ENCODE measurements at places on chromosomes 3 and 15. TPM values are rescaled to one million over a fixed set of nuclear protein-coding genes. Genes with fewer than 3 reads are reported as not detected.

SRGAP3 gene
- 19.8 TPM for total RNA-seq

DNA sequence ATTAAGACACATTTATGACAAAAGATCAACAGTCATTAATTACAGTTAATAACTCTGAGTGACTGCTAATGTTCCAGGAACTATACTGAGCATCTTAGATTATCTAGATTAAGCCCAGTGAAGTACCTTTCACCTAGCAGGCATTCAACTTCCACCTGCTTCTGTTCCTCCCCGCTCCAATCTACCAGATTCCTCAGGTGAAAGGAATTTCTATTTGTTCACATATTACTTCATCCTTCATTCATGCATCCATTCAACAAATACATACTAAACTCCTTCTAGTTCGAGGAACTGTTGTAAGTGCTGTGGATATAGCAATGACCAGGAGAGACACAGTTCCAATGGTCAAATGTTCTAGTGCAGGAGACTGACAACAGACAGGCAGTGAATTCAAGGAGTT lies 139.3 kb downstream of the FILIP1L start:
- no peak for DNase-seq

- DNase-seq: peak; percentile 92
Measured at GRCh38 chr3:114624571-114625181, 330.8 kb downstream of the TIGIT start.

DNA sequence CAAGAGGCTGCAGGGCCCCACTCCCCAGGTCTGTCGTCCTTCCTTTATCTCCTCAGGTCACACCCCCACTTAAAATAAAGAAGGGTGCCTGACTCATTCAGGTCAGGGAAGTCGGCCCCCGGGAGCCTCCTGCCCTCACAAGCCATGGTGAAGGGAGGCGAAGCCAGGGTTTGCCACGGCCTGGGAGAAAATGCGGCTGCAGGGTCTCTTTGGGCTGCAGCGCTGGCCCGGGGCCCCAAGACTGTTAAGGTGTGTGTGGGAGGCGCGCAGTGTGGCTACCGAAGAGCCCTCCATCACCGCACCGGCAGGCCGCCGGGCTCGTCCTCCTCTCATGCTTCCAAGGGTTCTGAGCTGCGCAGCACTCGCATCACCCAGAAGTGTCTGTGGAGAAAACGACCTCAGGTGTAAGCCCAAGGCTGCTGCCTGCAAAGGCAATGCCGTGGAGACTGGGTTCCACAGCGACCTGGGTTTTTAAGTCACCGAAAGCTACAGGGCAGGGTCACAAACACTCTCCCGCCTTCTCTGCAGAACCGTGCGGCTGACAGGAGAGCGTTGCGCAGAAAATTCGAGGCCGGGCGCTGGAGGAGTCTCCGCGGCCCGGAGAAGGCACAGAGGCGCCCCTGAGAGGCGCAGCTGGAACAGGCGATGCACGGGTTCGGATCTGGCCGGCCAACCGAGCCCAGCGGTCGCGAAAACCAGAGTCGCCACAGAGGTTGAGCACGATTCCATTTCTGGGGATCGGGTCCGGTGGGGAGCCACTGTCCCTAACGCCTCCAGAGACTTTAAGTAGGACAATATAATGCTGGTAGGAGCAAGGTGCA lies 8.7 kb downstream of the FOXL2 start:
- DNase-seq: no peak

HAPLN3 gene
- 5.0 TPM for total RNA-seq

DNA sequence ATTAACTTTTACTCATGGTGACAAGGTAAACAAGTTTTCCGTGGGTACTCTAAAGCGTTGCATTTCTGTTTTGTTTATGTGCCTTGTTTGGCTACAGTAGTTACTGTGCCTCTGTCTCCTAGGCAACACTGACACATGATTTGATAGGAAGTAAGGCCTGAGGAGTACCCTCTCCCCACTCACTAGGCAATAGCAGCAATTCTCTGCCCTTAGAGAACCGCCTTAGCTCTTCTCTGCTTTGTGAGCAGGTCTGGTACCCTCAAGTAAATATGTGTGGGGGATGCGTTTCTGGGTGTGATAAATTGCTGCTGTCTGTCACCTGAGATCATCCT lies at the start of gene IL5RA:
Gene IL5RA (minus strand): TSS at position 76 of the 332 bp plus-strand sequence. CDS start 5,390 bp downstream, outside the sequence.
- DNase-seq: no peak

GRCh38 chr3:114404590-114404989 lies 110.8 kb downstream of the TIGIT start:
- no peak for DNase-seq

PLSCR4 gene
- total RNA-seq: 4.4 TPM

DNA sequence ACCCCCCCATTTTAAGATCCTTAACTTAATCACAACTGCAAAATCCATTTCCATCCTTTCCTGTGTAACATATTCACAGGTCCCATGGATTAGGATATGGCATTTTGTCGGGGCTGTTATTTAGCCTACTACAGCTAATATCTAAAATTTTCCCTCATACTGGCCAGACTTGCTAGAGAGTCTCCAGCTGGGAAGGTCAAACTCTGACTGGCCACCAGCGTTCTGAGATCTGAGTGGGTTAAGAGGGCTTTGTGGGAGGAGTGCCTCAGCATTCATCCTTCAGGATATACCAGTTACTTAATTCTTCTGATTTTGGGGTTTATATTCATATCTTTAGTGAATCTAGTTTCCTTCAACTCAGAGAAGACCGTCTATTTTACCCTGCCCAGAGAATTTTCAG lies 17.7 kb downstream of the TM4SF18 start:
- DNase-seq: no peak

- peak; percentile 11 for DNase-seq
Measured at GRCh38 chr15:48865370-48866079, 12.4 kb upstream of the EID1 start.

- no peak for DNase-seq
Measured at GRCh38 chr3:186772281-186772694, 11.1 kb upstream of the EIF4A2 start.

ISLR gene
- not detected for total RNA-seq

GRCh38 chr3:172287937-172288477 lies 160.2 kb downstream of the GHSR start:
- DNase-seq: no peak

DNA sequence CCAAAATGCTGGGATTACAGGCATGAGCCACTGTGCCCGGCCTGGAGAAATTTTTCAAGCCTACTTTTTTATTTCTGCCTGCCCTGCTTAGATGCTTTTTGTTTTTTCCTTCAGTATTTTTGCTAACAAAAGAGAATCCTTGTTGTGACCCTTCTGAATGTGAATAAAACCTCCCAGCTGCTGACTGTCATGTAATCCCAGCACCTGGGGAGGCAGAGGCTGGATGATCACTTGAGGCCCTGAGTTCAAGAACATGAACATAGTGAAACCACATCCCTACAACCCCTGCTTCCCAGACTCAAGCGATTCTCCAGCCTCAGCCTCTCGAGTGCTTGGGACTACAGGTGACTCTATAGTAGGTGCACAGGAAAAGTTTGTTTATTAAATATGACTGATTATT lies 84.9 kb downstream of the SOX2 start:
- DNase-seq: no peak

DNA sequence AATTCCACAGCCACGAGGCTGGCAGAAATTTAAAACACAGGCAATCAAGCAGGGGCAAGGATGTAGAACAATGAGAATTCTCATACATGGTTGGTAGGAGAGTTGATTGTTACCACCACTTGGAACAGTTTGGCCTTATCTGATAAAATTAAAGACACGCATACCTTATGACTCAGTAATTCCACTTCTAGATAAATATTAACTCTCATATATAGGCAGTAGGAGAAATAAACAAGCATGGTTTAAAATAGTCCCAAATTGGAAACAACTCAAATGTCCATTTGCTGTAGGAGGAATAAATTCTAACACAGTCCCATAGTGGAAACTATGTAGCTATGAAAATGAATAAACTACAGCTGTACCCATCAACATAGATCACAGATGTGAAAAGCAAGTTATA lies 42.3 kb upstream of the USP3 start:
- DNase-seq: no peak

KLHL25 gene
- total RNA-seq: 3.1 TPM

HYAL1 gene
- total RNA-seq: 0.42 TPM

GAP43 gene
- total RNA-seq: not detected

B3GNT5 gene
- 104 TPM for total RNA-seq

- no peak for DNase-seq
Measured at GRCh38 chr3:32120471-32120870, 14.1 kb downstream of the GPD1L start.
